AG08395 (cell line): ENCODE measurements at places on chromosomes 16 and 17.
A peak's percentile ranks its signal among the peaks of the same experiment; 100 is the strongest.

DNA sequence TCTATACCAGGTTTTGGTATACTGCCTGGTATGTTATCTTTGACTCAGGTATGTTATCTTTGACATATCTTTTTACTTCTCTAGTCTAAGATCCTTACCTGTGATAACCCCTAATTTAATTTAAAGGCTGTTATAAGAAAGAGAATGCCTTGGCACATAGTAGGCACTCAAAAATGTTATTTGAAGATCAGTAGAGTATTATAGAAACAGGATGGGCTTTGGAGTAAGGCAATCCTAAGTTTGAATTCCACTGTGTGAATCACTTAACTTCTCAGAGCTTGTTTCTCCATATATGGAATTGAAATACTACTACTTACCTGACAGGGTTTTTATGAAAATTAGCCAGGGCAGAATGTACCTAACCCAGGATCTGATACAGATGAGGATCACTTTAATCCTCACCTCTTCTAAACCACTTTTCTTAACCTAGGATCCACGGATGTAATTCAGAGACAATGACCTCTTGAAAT is 1.2 kb downstream of the BRIP1 start:
- DNase-seq: peak; percentile 19

GRCh38 chr17:11514981-11515680 is 83.1 kb upstream of the DNAH9 start:
- DNase-seq: no peak

DNA sequence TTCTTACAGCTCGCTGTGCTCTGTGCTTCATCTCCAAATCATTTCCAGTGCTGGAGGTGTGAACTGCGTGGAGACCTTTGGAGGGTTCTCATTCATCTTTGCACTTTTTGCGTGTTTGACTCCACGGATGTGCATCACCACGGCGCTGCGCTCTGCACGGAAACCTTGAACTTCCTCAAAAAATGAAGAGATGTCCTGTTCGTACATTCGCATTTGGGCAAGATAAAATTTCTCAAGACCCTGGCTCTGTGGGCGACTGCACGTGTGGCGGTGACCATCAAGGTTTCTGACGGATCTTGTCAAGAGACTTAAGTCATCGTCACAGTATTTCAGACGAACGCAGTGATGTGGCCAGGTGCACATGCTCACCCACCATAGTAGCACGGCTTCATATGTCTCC is 10.3 kb upstream of the PVALEF start:
- DNase-seq: no peak

GRCh38 chr16:4404247-4404966 is 12.0 kb downstream of the CORO7 start:
- no peak for DNase-seq

DNA sequence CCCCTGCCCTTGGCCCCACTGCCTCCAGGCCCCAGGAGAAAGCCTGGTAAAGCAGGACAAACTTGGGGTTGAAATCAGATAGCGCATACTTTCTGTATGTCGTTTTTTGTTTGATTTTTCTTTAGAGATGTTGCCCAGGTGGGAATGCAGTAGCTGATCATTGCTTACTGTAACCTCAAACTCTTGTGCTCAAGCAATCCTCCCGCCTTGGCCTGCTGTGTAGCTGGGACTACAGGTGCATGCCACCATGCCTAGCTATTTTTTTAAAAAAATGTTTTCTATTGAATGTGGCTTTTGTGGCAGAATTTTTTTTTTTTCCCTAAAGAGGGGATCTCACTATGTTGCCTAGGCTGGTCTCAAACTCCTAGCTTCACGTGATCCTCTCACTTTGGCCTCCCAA is 11.1 kb upstream of the CCL5 start:
- DNase-seq: no peak

GRCh38 chr16:17474037-17474436 is 3.3 kb upstream of the XYLT1 start:
- no peak for DNase-seq

DNA sequence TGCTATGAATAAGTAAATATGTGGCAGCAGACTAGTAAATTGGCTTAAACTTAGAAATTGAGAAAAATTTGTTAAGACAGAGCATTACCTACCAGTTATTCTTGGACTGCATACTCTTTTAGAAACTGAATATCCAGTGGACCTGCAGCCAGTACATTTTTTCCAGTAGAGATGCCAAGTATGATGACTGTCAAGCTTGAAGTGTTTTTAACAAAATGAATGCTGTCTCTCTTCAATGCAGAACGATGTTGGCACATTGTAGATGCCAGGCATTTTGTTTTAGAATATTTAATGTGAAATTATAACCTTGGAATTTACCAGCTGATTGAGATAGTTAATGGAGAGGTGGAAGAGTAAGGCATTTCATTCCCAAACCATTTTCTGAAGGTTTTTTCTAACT is 52.5 kb downstream of the NFAT5 start:
- peak; percentile 13 for DNase-seq

DNA sequence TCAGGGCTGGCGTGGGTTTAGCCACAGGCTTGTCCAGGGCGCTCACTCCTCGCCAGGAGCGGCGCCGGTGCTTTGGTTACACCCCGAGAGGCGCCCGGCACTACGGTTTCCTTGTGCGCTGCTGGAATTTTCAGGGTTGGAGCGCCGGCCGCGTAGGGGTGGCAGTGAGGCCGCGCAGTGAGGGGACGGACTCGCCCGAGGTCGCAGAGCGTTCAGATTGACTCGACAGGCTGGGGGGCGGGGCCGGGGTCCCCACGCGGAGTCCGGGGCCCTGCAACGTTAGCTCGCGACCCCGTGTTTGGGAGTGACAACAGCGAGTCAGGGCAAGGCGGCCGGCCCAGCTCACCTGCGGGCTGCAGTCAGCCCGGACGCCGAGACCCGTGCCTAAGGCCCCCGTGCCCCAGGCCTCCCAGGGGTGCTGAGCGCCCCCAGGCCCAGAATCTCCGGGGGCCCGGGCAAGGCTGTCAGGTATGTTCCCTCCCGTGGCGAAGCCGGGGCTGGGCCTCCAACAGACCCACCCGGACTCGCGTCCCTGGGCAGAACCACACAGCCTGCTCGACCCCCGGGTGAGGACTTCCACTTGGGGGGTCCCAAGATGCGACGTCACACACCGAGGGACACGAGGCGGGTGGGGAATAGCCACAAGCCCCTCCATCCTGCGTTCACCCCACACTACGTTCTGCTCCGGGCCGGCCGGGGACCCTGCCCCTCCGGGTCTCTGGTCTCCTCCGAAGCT is 1.3 kb upstream of the ACTG1 start:
- peak; percentile 54 for DNase-seq

DNA sequence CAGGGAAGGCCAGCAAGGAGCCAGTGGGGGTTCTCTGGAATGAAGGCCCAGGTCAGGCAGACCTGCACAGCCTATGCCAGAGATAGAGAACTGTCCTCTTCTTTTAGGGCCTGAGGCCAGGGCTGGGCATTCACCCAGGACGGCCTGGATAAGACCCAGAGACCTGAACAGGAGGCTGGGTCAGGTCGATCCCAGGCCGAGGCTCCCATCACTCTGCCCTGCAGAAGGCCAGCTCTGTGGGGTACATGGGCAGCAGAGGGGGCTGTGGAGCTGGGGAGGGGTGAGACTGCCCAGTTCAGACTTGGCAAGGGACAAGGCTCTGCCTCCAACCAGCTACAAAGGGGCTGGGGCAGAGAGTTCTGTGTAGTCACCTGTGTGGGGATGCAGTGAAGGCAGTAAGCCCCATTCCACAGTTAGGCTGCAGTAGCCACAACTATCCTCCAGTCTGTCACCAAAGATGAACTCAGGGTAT is 14.6 kb downstream of the HSD11B2 start:
- DNase-seq: no peak

DNA sequence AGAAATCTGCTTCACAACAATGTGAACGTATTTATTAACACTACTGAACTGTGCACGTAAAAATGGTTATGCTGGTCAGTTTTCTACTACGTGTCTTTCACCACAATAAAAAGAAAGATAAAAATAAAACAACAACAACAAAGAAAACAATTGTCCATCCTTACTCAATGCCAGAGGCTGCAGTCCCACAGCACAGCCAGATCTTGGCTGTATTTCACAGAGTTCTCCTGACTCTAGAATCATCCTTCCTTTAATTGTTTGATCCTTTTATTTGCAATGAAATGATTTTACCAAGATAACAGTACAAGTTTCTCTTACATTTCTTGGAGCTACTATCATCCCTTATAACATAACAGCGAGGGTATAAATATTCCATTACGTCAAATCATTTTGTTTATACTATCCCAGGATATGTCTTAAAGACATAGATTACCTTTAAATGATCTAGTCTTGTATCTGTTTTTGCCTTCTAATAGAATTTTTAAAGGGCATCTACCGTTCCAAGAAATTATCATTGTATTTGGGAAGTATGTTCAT is 103.3 kb downstream of the SLC39A11 start:
- DNase-seq: no peak

DNA sequence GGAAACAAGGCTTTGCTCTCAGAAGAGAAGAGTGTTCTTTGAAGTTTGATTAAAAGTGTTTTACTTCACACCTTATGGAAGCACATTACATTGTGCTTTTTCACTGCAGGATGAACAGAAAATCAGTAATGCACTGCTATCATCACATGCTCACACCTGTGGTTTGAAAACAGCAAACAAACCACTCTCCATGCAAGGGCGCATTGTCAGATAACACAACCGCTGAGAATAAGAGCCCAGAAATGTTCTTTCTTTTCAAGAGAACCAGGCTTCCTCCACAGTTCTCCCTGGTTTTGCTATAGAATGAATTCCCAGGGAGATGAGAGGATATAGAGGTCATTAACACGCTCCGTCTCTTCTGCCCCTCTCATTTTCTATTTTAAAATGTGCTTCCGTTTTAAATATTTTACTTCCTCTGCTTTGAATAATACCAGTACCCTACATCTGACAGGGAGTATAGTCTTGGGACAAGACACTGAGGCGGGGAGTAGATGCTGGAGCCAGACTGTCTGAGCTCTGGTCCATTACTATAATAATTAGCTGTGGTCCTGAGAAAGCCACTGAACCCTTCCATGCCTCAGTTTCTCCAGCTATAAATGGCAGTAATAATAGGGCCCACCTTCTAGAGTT is 71.6 kb downstream of the CDK5R1 start:
- no peak for DNase-seq
